ENCODE measurements at places on chromosomes 6 and 20. TPM values are rescaled to one million over a fixed set of nuclear protein-coding genes. Genes with fewer than 3 reads are reported as not detected.

ADGB gene
- total RNA-seq: not detected

DNA sequence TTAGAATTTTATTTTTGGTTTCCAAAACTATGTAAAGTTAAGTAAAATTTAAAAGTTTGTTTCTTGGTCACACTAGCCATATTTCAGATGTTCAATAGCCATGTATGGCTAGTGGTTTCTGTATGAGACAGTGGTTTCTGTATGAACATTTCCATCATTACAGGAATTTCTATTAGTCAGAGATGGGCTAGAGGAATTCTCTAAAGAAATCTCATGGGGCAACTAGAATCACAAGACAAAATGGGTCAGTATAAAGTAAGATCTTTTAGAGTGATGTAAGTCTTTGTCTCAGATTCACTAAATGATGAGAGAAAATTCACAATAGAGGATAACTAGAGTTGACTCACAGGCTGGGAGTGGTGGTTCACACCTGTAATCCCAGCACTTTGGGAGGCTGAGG is 149.0 kb downstream of the FUT9 start:
- no peaks in the 10 kb centered on the region for H3K27me3 ChIP-seq
- H3K36me3 ChIP-seq: no peaks in the 10 kb centered on the region
- H3K4me1 ChIP-seq: no peaks in the 10 kb centered on the region
- no peak overlapping the region for H3K4me3 ChIP-seq

GRCh38 chr20:53621482-53622246 is 28.0 kb upstream of the ZNF217 start:
- H3K36me3 ChIP-seq: no peaks in the 10 kb centered on the region
- H3K4me1 ChIP-seq: peaks cover 39% of the 10 kb centered on the region
- H3K27me3 ChIP-seq: no peaks in the 10 kb centered on the region
- H3K27ac ChIP-seq: peak overlapping the region; percentile 96

GRCh38 chr6:113067612-113068275 is 720.6 kb downstream of the RFPL4B start:
- no peaks in the 10 kb centered on the region for H3K4me1 ChIP-seq
- H3K36me3 ChIP-seq: no peaks in the 10 kb centered on the region
- no peak for DNase-seq

GRCh38 chr20:20992686-20993360 is 113.3 kb downstream of the LINC00237 start:
- no peak overlapping the region for H3K27ac ChIP-seq
- no peak for DNase-seq
- no peaks in the 10 kb centered on the region for H3K4me1 ChIP-seq
- H3K36me3 ChIP-seq: no peaks in the 10 kb centered on the region
